ENCODE measurements at places on chromosomes 13 and 19. TPM values are rescaled to one million over a fixed set of nuclear protein-coding genes. Genes with fewer than 3 reads are reported as not detected.

Gene OR7A5
- not detected for total RNA-seq

Gene IRGC
- not detected for total RNA-seq

Gene TUBA3C
- total RNA-seq: not detected

Gene IGSF23
- not detected for total RNA-seq

Gene LRP3
- 71.3 TPM for total RNA-seq

Gene ZNF790
- 21.5 TPM for total RNA-seq

Gene SOX1
- 14.1 TPM for total RNA-seq
